ENCODE measurements at places on chromosomes 2 and 18.
A peak's percentile ranks its signal among the peaks of the same experiment; 100 is the strongest.

GRCh38 chr2:228675646-228676045 is 494.2 kb upstream of the SPHKAP start:
- DNase-seq = no peak

DNA sequence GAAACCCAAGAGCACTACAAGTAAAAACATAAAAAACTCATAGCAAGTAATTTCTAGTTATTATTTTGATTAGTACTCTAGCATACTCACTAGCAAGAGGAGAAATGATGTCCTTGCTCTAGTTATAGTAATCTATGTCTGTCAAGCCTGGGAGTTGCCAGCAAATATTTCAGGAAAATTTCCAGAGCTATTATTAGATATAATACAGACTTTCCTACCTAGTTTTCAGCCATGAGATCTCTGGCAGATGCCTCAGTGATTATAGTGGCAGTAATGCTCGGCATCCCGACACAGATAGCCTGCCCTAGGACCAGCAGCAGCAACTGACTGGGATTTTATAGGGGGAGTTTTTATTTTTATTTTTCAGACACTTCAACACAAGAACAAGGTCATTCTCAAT is 224.4 kb downstream of the ZNF385B start:
- no peak for DNase-seq

DNA sequence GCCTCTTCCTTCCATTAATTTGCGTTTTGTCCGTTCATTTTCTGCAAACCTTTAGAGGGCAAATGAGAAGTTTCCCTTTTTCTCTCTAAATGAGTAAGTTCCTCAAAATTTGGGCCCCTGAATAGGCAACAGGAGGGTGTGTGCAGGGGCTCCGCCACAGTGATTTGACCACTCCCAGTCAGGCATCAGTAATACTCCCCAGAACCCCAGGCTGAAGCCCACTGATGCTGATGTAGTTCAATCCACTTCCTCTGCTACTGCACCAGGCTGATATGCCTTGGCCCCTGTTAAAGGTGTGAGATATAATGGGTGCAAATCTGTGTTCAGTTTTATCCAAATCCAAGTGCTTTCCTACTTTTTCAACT is 1150.0 kb downstream of the RPIA start:
- DNase-seq = no peak

- peak; percentile 23 for DNase-seq
These were observed 4.8 kb downstream of the TNFRSF11A start for GRCh38 chr18:62329691-62330454.

DNA sequence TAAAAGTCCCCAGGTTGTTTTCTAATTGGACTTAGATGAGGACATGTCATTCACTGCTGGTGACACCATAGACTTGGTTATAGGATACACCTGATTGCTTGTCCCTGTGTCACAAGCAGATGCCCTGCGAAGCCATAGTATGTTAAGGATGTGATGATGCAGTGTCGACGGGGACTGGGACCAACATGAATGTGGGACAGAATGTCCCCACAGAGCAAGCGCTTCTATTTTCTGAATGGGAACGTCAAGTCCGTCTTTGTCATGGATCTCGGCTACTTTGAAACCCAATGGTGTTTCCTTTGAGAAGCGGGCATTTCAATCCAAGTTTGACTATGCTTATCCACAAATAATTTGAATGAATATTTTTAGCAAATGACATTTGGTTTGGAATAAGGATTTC is 2.1 kb downstream of the GCG start:
- DNase-seq = no peak

DNA sequence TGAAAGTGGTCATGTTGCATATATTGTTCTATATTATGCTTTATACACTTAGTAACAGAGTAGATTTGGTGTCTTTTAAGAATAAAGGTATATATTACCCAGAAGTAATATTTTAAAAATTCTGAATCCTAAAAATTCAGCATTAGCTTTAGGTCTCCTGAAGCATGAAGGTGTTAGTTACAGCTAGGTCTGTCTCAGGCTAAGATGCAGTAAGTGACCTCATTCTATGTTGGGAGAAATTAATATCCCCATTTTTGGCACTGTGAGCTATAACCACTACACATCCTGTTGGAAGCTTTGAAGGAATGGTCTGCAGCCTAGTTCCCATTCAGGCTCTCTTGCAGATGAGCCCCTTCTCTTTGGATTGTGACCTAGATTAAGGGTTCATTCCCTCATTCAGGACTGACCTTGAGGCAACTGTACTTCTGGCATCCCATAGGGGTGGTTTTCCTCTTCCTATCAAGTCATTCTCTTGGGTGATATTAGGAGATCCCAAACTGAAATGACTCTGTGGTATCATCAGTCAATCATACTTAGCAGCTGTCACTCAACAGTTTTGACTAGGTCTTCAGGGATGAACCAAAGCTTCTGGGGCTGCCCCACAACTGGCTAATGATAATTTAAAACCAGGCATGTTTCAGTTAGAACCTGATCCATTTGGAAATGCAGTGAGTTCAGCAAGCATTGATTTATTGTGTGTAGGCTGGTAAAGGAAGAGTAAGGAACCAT is 117.7 kb downstream of the GPD2 start:
- DNase-seq = no peak

DNA sequence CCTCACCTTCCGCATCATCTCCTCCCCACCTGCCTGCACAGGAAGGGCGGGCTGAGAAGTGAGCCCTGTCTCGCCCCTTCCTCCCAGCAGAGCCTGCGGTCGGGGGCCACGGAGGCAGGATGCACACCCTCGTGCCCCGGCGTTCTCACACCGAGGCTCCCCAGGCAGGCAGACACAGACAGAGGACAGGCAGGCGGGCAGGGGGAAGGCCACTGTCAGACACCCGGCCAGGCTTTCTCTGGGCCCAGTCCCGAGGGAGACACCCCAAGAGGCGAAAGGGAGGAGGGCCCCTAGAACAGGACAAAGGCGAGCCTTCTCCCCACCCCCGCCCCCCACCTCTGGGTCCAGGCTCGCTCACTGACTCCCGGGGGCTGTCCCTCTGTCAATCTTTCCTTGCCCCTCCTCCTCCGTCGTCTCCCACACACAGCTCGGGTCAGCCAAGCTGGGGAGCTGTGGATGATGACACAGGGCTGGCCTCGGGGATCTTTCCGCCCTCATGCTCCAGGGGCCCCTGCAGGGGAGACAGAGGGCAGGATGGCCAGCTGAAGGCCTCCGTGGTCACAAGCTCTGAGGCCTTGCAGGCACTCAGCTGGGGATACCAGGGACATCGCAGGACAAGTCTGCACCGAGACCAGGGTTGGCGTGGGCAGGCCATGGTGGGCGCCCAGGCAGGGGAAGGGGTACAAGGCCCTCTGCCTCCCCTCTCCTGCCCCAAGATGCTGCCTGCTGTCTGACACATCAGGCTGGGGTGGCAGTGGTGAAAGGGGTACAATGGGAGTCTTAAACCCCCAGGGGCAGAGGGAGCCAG is 24.9 kb downstream of the BIN1 start:
- DNase-seq = peak; percentile 59

- no peak for DNase-seq
These were observed 27.5 kb upstream of the KCTD1 start for GRCh38 chr18:26575865-26576217.

DNA sequence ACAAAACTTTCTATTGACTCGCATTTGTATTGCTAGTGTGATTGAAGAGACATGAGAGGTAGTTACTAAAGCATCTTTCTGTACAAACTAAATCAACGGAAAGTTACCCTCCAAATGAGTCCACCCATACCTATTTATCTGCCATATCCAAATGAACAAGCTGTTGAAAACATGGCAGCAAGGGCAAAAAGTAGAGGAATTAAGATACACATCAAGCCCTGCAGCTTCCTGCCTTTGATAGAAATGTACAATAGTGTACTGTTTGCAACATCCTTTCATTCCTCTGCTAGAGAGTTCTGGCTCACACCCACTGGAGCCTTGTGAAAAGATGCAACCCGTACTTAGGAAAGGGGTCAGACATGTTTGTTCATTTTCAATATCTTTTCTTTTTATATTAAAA is 122.5 kb downstream of the ERBB4 start:
- DNase-seq = no peak

DNA sequence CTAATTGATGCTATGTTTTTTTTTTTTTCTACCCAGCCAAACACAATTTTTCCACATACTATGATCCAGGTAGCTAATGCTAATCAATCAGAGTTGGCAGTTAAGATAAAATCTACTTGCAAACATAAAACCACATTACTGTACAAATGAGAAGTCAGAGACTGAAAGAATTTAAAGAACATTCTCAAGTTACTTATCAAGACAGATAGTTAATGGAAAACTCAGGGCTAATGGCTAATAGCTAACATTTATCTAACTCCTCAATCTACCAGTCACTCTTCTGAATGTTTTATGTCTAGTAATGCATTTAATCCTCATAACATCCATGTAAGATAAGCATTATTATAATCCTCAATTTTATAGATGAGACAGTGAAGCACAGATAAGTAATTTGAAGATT is 537.6 kb upstream of the SETBP1 start:
- no peak for DNase-seq

GRCh38 chr18:6677086-6677485 is 52.4 kb upstream of the ARHGAP28 start:
- no peak for DNase-seq

GRCh38 chr2:121071034-121071504 is 213.9 kb downstream of the TFCP2L1 start:
- no peak for DNase-seq

Measured in stimulated activated naive CD4-positive, alpha-beta T cell treated with Interleukin-2 at 50 U/mL for 16 hours (primary cell).